Trophoblast cell (in vitro differentiated cells and primary cell): ENCODE measurements at places on chromosomes 3 and 15.

DNA sequence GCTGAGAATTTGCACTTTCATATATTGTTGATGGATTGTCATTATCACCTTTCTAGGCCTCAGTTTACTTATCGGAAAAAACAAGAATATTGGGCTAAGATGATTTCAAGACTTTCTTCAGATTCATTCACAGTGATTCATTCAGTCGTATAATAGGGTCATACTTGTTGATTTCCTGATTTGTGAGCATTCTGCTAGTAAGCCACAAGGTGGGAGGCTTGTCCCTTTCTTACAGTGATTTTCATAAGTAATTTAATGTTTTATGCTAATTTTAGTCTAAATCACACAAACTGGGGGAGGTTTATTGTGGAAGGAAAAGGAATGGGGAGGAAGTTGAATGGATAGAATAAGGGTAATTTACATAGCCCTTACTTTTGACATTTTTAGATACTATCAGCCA, 126.8 kb upstream of the GOLGA6L4 start:
- DNase-seq = no peak

- no peak for DNase-seq
Observed at GRCh38 chr3:45464336-45465170, 76.2 kb downstream of the LARS2 start.

GRCh38 chr3:111012388-111013248, 59.0 kb upstream of the NECTIN3 start:
- peak; percentile 45 for DNase-seq

DNA sequence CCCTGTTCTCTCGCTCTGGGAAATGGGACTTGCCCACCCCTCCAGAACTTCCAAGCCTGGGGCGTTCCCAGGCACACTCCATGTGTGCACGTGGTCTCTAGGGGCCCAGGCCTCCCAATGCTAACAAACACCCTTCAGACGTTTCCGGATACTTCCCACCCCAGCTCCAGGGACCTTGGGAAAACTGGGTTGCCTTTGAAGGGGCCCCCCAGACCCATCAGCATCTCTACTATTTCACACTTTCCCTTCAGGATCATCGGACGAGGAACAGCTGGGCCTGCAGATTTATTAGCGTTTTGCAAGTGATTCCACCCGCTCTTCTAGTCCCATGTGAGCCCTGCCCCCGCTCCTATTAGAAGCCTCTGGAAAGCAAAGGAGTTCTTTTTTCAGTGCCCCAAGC, 63.2 kb downstream of the MAGEF1 start:
- DNase-seq = no peak

DNA sequence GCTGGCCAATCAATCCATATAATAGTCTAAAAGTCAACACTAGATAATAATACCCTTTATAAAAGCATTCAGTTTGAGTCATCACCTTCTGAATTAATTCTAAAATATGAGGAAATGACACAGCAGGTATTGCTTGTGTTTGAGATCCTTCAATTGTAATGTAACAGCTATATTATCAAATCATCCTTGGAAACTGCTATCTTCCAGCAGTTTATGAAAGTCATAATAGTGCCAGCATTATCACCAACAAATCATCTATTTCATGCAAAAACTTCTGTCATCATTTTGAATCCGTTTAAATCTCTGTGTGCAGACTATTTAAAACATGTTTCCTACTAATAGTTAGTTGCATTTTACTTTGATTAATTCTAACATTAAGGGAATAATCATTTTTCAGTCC, 468.7 kb downstream of the CADM2 start:
- no peak for DNase-seq

DNA sequence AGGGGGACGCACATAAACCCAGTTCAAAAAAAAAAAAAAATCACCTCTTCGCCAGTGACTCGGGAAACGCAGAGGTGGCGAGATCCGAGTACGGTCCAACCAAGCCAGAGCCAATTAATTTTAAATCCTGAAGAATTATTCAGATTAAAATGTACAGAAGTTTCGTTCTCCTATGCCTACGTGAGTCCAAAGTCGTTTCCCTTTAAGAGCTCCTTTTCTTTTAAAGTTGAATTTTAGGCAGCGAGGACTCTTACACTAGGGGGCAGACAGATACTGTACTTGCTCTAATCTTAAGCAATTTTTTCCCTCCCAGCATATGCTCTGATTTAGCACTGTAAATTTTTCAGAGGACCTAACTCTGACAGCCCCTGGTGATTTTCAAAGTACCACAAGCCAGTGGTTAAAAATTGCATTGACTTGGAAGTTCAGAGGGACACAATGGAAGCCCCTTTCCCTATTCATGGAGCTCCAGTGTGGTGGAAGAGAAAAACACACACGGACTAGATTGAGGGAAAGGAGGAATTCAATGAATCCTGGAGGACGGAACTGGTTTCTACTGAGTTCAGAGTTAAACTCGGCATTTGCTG, 3.3 kb upstream of the NR2F2 start:
- peak; percentile 88 for DNase-seq

DNA sequence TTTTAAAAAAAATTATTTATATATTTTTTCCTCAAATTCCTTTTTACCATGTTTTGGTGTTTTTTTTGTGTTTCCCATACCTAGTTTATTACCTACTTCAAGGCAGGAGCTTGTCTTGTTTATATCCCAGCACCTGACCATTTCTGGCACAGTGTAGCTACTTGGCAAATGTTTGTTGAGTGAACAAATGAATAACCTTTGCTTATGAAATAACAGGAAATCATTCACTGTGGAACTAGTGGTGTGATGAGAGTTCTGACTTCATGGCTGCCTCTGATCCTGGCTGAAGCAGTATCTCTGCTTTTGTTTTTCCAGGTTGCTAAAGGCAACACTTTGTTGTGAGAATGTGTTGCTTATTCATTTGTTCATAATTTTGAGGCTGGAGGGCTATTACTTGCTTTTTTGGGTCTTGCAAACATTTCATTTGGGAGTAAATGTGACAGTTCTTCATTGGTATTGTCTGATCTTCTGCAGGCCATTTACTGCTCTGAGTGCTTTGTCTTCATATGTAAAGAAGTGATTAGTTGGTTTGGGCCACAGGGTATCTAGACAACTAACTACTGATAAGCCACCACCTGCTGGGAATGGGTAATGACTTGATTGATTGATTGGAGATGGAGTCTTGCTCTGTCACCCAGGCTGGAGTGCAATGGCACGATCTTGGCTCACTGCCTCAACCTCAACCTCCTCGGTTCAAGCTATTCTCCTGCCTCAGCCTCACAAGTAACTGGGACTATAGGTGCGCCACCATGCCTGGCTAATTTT, 5.7 kb downstream of the RAD54L2 start:
- DNase-seq = no peak

DNA sequence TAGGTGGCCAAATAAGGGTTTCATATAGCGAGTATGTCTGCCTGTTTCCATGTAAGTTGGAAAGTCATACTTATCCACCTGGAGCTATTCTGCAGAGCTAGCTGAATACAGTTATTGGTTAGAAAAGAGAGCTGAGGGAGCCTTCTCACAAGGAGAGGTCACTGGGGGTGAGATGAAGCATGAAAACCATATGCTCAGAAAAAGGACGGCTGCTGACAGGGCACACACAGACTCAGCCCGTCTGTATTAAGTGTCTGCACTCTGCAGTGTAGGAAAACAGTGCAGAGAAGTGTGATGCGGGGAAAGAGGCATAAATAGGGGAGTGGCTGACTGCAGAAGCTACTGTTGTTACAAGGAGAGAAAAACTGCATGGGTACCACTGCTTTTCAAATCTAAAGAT, 58.2 kb downstream of the C3orf70 start:
- DNase-seq = no peak

DNA sequence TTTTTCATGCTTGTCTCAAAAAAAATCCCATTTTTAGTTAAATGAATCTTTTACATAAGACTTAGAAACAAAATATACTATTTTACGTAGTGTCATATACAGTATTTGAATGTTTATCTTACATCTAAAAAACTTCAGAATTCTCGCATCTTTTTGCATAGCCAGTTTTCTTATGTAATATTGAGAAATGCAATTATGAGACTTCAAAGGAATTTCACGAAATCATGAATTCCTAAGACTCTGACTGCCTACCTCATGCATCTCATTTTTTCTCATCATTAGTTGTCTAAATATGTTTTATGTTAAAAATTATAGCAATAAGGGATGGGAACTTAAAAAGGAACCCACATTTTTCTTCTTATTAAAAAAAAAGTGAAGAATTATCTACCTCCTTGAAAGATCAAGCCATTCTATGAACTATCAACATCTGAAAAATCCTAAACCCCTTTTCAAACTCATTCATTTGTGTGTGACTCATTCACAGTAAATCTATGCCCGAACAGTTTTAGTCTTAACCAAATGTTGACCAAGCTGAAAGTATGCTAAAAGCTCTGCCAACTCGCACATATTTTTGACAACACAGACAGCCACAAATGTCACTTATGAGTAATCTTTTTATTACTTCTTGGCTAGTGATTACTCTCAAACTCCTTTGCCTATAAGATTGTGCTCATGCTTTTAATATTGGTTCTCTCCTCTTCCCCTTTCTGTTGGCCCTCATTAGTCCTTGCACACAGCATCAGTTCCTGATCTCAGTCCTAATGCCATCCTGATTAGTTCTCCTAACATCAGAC, 115.9 kb downstream of the DCLK3 start:
- DNase-seq = peak; percentile 72

DNA sequence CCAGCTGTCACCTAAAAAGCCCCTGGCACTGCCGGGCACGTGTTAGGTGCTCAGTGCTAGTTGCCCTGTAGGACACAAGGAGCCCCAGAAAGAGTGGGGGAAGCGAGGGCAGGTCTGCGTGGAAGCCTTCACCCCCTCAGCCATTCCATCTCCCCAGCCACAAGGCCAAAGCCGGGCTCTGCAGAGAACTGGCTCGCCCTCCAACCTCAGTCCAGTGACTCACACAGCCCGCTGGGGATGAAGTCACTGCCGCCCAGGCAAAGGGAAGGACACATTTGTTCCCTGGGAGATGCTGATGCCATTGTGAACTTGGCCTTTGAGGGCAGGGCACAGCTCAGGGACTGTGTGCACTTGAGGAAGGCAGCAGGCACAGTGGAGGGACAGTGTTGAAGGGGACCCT, 48.1 kb downstream of the IQSEC1 start:
- peak; percentile 59 for DNase-seq

- no peak for DNase-seq
Observed at GRCh38 chr15:49015896-49016295, 30.4 kb downstream of the SECISBP2L start.

- DNase-seq = no peak
Observed at GRCh38 chr3:161100994-161101393, 4.2 kb downstream of the B3GALNT1 start.

DNA sequence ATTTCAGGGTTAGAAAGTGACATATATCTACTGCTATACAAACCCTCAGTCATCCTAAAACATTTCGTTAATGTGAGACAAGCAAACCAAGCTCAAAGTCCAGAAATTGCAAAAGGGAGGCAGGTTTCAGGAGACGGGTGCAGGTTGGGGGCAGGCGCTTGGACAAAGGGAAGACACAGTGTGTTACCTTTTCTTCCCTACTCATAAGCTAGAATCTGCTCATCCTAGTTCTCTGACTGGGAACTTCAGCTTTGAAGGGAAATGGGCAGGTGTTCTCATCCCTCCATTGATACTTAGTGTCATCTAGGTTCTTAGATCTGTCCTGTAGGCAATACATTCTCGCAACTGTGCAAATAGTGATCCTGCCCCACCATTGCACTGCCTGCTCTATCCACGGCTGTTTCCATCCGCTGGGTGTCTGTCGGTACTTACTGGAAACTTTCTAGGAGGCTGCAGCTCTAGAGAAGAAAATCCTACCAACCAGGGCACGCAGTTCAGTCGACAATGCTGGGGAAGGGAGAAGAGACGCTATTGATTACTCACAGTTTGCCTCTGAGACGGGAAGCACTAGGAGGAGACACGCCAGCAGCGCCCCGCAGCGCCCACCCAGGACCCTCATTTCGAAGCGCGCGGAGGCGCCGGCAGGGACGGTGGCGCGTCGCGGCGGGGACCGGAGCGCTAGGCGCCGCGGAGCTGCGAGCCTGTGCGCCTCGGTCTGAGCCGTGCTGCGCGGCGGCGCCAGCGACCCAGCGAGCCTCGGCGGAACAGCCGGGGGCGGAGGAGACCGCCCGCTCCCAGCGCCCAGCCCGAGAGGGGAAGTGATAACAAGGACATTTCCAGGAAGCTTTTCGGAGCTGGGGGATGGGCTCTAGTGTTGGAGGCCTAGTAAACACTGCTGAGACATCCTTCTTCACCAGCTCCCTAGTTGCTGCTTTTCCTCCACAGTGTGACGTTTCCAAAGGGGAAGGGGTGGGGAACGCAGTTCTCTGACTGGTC, at the start of gene PROS1:
TSS of gene PROS1 (minus strand) at position 766 of the 996 bp plus-strand sequence. CDS start at position 619, 147 bp downstream.
- peak; percentile 70 for DNase-seq

- no peak for DNase-seq
Observed at GRCh38 chr3:129235344-129235917, 14.0 kb upstream of the COPG1 start.

- no peak for DNase-seq
Observed at GRCh38 chr3:16904423-16905417, 20.0 kb downstream of the PLCL2 start.

DNA sequence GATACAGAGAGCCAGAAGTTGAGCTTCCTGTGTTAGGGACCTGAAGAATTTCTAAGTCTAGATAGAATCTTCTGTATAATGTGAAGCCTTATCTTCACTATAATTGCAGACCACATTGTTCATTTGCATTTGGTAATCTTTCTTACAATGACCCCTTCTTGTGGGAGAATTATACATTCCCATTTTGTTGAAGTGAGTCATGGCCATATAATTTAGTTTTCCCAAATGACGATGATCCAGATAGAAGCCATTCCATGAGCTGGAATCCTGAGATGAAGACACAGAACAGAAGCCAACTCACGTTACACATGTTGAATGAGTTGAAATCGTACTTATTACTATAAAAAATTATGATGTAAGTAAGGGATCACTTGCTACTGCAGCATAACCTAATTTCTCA, 187.8 kb downstream of the TUSC7 start:
- DNase-seq = no peak

DNA sequence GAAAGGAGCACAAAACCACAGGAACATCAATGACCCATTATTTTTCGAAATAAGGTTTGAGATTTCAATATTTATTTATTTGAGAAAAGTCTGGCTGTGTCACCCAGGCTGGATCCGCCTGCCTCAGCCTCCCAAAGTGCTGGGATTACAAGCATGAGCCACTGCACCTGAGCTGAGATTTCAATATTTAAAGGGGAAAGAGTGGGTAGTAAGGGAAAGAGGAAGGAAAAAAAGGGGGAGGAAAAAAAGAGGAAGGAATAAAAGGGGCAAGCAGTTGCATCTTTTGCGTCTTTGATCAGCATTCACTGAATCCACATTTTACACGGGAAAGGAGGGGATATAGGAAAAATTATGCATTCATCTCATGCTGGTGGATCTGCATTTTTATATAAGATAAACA, 47.4 kb downstream of the ERICH6 start:
- no peak for DNase-seq

GRCh38 chr15:71066983-71067382, 48.3 kb upstream of the THSD4 start:
- DNase-seq = no peak

- no peak for DNase-seq
Observed at GRCh38 chr3:73580343-73580742, 44.4 kb downstream of the PDZRN3 start.
